Activated T-cell treated with anti-CD3 and anti-CD28 coated beads for 48 hours (primary cell): ENCODE measurements at places on chromosomes 3 and 15.

DNA sequence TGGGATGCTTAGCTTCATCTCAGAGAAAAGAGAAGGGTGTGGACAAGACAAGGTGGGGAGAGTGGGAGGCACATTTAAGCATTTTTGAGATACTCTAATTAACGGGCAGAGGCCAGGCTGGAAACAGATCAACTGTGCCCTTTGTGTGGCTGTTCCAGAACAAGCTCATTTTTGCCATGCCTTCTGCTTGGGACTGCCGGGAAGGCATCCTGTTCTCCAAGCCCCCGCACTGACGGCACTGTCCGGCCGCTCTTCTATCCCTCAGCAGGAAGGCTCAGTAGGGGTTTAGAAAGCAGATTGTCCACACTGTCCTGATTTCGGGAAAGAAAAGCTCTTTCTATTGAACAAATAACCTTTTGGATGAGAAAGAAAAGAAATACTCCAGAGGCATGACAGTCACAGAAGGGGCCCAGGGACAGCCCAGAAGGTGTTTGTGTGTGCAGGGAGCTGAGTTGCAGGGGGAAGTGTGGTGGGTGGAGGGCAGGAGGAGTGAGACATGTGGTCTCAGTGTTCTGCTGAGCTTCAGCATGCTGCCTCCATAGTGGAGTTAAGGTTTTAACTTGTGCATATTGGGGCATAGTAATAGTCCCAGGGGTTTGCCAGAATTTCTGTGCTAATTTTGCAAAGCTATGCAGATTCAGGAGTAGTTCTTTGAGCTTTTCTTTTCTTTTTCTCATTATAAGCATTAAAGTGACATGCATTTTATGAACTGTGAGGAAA is 27.3 kb downstream of the SV2B start:
- DNase-seq = no peak

- no peak for DNase-seq
Observed at GRCh38 chr3:118480101-118480860, 554.4 kb downstream of the IGSF11 start.

- no peak for DNase-seq
Observed at GRCh38 chr3:97510795-97511194, 253.8 kb upstream of the ARL6 start.

DNA sequence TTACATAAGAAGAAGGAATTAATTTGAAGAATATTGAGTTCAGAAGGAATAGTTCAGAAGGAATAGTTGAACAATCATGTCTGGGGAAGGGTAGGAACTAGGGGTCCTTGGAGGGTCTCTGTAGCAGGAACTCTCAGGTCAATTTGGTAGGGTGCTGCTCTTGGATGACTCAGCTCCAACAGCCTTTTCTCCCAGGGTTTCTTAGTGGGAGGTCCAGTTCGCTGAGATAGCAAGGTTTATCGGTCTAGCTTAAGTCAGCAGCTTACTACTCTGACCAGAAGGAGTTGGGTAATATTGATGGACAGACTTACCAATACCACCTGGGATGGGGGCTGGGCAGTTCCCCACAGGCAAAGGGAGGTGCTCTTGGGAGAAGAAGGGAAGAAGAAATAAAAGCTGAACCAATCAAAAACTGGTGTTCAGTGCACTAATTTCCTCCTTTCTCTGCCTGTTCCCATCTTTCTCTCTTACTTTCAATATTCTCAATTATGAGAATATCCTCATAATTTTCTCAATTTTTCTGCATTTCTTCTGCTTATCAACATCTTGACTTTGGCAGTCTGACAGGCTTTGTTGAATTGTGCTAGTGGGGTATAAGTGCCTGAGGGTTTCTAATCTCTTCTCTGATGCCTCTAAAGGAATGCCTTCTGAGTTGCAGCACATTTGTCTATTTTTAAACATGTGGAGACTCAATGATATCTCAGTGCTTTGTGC is 14.4 kb upstream of the MITF start:
- no peak for DNase-seq

DNA sequence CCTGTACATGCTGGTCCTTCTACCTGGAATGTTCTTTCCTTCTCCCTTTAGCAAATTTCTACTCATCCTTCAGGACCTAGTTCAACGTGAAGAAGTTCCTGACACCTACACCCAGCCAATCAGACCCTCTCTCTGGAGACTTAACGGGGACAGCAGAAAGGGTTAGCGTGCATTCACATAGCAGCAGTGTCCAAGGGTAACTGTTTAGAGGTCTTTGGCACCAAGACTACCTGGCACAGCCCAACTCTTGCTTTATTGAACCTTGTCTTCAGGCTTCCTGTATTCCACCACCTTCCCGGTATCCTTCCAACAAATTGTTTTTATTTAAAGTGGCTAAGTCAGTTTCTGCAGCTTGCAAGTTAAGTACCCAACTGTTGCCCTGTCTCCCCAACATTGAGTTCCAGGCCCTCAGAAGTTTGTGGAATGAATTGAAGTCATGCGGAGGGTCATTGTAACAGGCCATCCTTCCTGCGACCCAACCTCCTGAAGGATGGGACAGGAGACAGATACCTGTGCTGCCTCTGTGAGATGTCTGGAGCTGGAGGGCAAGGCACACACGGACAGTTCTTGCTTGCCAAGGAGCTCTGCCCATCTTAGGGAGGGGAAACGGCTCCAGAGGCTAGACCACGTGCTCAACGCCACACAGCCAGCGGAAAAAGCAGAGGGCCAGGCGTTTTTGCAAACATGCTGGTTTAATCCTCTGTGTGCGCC is 14.4 kb upstream of the WNT7A start:
- no peak for DNase-seq

DNA sequence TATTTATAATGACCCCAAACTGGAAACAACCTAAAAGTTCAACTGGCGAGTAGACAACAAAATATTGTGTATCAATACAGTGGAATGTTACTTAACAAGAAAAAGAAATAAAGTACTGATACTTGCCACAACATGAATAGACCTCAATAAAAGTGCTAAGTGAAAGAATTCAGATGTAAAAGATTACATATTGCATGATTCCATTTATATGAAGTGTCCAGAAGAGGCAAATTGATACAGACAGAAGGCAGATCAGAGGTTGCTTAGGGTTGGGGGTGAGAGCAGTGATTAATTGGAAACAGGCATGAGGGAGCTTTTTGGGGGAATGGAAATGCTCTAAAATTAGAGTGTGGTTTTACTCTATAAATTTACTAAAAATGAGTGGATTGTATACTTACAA is 183.3 kb downstream of the SATB1 start:
- no peak for DNase-seq

GRCh38 chr15:92930054-92930621 is 30.0 kb downstream of the CHD2 start:
- DNase-seq = no peak

- no peak for DNase-seq
Observed at GRCh38 chr15:62624547-62625378, 417.8 kb upstream of the TPM1 start.

DNA sequence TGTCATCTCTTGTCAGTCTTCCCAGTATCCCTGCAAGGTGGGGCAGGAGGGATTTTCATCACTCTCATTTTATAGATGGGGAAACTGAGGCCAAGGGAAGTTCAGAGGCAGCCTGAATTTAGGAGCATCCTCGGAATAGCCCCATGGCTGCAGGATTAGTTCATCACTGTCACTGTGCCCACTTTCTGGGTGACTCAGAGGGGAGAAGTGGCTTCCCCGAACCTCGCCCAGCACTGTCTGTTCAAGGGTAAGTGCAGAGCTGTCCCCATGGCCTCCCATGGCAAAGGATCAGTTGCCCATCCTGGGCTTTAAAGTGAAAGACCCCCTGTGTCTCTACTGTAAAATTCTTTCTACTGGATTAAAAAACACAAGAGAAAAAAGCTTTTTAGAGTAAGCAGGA is 60.0 kb upstream of the SEC13 start:
- no peak for DNase-seq

GRCh38 chr15:92807971-92808571 is 92.1 kb upstream of the CHD2 start:
- no peak for DNase-seq

DNA sequence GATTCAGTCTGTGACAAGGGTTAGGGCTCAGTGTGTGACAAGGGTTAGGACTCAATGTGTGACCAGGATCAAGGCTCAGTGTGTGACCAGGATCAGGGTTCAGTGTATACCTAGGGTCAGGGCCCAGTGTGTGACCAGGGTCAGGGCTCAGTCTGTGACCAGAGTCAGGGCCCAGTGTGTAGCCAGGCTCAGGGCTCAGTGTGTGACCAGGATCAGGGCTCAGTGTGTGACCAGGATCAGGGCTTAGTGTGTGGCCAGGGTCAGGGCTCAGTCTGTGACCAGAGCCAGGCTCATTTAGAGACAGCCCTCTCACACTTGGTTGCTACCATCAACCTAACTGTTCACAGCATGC is 24.2 kb downstream of the LOXL1 start:
- DNase-seq = no peak

DNA sequence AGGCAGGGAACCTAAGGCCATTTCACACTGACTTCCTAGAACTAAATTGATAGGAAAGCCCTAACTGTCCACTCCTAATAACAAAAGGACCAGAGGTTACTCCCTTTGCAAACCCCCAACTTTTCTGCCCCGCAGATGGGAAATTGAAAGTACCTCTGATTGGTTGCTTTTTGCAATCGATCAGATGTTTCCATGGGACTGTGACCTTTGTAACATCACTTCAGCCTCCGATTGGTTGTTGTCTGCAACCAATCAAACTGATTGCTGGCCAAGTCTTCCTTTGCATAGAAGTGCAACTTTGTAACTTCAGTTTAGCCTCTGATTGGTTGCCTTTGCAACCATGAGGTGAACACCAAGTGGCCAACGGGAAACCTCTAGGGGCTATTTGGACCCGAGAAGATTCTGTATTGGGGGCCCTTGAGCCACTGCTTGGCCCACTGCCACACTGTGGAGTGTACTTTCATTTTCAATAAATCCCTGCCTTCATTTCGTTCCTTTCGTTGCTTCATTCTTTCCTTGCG is 11.3 kb upstream of the KNL1 start:
- DNase-seq = no peak

GRCh38 chr3:128849911-128850455 is 29.4 kb upstream of the ACAD9 start:
- no peak for DNase-seq

DNA sequence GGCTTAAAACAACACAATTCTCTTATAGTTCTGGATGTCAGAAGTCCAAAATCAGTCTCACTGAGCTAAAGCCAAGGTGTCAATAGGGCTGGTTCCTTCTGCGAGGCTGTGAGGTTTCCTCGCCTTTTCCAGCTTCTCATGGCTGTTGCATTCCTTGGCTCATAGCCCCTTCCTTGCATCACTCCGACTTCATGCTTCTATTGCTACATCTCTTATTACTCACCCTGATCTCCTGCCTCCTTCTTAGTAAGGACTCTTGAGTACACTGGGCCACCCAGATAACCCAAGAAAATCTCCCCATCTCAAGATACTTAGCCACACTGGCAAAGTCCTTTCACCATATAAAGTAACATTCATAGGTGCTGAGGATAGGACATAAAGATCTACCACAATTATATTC is 193.9 kb downstream of the ADAMTS17 start:
- no peak for DNase-seq

DNA sequence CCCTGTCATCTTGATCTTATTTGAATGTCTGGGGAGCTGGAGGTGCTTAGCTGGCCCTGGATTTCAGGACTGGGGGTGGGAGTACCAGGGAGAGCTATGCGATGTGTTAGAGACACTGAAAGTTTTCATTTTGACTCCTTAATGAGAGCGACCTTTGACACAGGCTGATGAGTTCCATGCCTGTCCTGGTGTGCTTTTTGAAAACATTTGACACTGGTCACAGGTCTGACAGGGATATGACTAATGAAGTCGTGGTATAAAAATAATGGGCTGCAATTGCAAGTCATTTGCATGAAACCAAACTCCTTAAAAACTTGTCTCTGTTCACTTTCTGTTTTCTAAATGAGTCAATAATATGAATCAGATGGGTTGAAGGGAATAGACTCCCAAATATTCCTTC is 81.9 kb downstream of the MECOM start:
- DNase-seq = no peak

DNA sequence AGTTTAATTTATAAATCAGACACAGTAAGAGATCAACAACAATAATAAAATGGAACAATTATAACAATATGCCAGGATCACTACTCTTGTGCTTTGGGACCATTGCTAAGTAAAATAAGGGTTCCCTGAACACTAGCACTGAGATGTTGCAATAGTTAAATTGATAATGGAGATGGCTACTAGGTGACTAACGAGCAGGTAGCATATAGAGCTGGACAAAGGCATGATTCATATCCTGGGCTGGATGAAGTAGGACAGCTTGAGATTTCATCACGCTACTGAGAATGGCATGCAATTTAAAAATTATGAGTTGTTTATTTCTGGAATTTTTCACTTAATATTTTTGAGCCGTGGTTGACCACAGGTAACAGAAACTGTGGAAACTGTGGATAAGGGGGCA is 20.7 kb upstream of the MYZAP start:
- no peak for DNase-seq

GRCh38 chr3:75176937-75177336 is 487.2 kb upstream of the FRG2C start:
- DNase-seq = no peak

DNA sequence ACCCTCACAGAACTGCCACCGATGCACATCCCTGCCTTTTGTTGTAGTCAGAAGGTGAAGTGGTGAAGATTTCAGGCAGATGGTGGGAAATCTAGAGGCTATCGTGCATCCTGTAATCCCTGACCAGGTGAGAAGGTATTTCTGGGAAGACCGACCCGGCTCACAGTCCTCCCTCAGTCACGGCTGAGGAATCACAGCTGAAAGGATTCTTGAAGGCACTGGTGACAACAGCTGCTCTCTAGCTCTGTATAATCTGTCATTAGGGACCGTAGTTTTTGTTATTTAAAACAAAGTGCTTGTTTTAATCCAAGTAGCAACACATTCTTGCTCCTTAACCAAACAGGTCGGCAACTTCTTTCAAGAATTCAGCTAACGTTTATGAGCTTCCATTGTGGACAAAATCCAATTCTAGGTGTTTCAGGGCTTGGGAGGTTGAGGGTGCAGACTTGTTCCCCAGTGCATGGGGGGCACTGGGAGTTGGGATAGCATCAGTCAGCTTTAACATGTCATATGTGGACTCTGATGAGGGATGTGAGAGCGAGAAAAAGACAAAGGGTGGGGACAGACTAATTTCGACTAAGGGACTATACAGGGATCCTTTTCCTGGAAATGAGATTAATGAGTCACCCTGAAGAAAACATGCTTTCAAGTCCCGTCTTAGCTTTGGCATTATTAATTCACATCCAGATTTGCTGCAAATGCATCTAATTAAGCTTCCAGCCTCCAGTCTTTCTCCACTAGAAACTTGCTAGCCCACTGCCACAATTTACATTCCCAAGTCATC is 141.0 kb upstream of the RASGRP1 start:
- DNase-seq = no peak

- DNase-seq = no peak
Observed at GRCh38 chr3:103657756-103658155, 1222.9 kb downstream of the ZPLD1 start.
